ENCODE measurements at places on chromosomes 4 and X.

GRCh38 chr4:185108185-185108584 lies 34.9 kb upstream of the SLC25A4 start:
- no peak for DNase-seq

- no peak for DNase-seq
Measured at GRCh38 chr4:28879178-28879577, 1841.0 kb upstream of the PCDH7 start.

GRCh38 chr4:124526331-124526730 lies 186.2 kb downstream of the ANKRD50 start:
- no peak for DNase-seq

- no peak for DNase-seq
Measured at GRCh38 chr4:3401436-3402171, 40.2 kb upstream of the HGFAC start.

GRCh38 chrX:39459952-39460351 lies 637.8 kb downstream of the BCOR start:
- DNase-seq, result no peak

GRCh38 chrX:63656871-63657580 lies 128.0 kb downstream of the ARHGEF9 start:
- no peak for DNase-seq

- DNase-seq, result no peak
Measured at GRCh38 chrX:1491851-1492349, 39.2 kb upstream of the ASMTL start.

GRCh38 chrX:14065800-14066199 lies 36.1 kb upstream of the GEMIN8 start:
- DNase-seq, result no peak

- no peak for DNase-seq
Measured at GRCh38 chr4:14562901-14563300, 439.4 kb upstream of the CPEB2 start.

DNA sequence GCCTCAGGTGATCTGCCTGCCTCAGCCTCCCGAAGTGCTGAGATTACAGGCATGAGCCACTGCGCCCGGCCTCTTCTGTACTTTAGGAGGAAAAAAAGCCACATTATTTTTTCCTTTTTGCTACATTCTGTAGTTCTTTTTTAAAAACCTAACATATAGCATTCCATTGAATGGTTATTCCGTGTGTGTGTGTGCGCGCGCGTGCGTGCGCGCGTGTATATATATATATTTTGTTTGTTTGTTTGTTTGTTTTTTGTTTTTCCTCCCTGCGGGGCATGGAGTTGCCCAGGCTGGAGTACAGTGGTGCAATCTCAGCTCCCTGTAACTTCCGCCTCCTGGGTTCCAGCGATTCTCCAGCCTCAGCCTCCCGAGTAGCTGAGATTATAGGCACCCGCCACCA lies 59.5 kb downstream of the ARHGAP10 start:
- DNase-seq, result no peak

- DNase-seq, result no peak
Measured at GRCh38 chrX:18017411-18017810, 156.3 kb upstream of the RAI2 start.

GRCh38 chr4:80875642-80876041 lies 154.9 kb upstream of the BMP3 start:
- DNase-seq, result no peak

- DNase-seq, result peak; percentile 4
Measured at GRCh38 chr4:124262211-124263179, 450.0 kb downstream of the ANKRD50 start.

DNA sequence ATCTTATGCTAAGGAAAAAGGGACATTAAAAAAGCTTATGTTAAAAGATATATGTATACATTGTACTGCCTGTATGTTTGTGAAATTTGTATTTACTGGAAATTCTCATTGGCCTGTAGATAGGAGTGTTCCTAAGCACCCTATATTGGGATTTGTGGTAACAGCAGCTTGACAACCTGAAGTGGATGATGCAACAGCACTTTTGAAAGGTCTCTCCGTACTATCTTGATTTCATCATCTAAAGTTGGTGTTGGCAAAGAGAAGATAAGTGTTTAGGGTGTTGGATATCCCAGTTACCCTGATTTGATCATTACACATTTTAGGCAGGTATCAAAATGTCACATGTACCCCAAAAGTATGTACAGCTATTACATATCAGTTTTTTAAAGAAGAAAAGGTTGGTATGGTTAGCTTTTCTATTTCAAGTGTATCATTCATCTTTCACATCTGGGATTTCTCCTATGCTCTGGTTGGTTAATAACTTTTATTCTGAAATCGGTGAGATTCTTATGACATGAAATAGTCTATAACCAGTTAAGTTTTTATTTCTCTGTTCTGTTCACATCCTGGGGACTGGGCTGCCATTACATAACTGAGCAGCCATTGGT lies 10.3 kb downstream of the HADH start:
- DNase-seq, result no peak

GRCh38 chrX:13666836-13667235 lies 13.9 kb downstream of the TCEANC start:
- no peak for DNase-seq

DNA sequence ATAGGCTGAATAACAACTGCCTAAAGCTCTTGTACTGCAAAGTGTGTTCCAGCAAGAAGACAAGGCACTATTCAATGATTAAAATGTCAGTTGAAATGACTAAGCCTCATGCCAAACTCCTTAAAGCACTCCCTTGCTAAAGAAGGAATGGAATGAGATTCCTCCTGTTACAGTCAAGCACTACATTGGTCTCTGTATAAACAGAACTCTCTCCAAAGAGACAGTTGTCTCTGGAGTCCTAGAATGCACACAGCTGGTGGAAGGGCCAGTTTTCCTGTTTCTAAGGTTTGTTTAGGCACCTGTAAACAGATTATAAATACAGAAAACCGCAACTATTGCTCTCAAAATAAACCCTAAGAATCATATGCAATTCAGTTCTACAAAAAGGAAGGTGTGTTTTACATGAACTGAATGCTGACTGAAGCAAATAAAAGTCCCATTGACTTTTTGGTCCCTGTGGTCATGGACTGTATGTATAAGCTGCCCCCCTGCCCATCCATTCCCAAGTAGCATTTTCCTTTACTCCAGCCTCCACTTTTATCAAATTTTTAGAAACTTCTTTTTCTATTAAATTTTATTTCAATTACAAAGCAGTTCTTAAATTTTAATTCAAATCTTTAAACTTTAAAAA lies 47.0 kb downstream of the FAT1 start:
- no peak for DNase-seq

DNA sequence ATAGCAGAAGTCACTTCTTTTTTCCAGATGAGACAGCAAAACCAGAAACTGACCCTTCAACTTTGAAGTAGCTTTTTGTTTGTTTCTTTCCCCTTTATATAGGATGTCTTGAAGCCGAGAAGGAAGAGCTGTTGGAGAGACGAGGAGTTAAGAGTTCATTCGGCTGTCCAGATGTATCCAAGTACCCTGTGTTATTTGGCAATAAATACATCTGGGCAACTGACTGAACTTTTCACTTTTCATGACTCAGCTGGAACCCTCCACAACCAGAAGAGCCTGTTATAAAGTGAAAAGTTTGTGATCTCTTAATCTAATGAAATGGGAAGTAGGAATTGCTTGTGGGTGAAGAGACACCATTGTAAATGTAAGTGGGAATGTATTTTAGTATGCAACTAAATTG lies 131.2 kb downstream of the HTR2C start:
- no peak for DNase-seq

- no peak for DNase-seq
Measured at GRCh38 chr4:152564336-152564735, 28.4 kb upstream of the FBXW7 start.

DNA sequence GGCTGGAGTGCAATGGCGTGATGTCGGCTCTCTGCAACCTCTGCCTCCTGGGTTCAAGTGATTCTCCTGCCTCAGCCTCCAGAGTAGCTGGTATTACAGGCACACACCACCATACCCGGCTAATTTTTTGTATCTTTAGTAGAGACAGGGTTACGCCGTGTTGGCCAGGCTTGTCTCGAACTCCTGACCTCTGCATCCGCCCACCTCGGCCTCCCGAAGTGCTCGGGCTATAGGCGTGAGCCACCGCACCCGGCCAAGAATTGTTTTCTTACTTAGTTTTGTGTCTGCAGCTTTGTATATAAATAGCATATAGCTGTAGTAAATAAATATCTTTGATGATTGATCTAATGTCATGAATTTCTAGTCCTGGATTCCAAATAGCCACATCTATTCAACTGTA lies 81.1 kb downstream of the IL1RAPL1 start:
- no peak for DNase-seq

GRCh38 chr4:77196866-77197265 lies 39.9 kb downstream of the CCNG2 start:
- DNase-seq, result no peak

- DNase-seq, result no peak
Measured at GRCh38 chr4:177385576-177386277, 56.5 kb downstream of the AGA start.

GRCh38 chr4:144579411-144580030 lies 66.4 kb upstream of the HHIP start:
- no peak for DNase-seq

DNA sequence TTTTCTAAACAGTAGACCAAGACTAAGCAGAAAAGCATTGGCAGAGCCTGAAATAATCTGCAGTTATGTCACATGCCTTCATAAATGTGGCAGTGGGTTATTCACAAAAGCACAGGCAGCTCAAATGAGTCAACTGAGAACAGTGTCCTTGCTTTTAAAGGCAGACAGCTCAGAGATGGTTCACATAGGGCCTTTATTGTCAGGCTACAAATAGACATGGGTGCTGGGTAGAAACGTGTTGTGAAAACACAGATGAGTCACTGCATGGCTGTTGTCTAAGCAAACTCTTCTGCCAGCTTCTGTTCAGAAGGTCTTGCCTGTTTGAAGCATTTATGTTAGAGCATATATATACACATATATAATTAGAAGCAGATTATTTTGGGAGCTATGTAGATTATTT lies 118.0 kb downstream of the SLC4A4 start:
- no peak for DNase-seq

GRCh38 chr4:73744203-73744602 lies 3.8 kb downstream of the CXCL8 start:
- DNase-seq, result no peak

DNA sequence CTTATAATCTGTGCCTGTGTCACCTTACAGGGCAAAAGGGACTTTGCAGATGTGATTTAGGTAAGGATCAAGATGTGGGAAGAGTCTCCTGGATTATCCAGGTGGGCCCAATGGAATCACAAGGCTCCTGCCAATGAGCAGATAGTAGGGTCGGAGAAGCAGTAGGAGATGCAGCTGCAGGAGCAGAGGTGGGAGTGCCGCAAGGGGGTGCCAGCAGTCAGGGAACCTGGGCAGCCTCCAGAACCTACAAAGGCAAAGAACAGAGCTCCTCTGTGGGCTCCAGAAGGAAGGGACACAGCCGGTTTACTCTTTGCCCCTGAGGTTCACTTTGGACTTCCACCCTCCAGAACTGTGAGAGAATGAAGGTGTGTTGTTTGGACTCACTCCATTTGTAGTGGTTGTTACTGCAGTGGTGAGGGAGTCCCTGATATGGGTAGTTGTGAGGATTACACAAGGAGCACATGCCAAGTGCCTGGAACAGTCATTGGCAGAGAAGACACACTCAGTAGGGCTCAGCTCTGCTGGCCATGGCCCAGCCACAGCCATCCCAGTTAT lies 318.5 kb downstream of the EVC2 start:
- no peak for DNase-seq

GRCh38 chrX:10484683-10485247 lies 135.6 kb downstream of the MID1 start:
- DNase-seq, result no peak

GRCh38 chr4:88439161-88439760 lies 17.7 kb upstream of the HERC5 start:
- no peak for DNase-seq

DNA sequence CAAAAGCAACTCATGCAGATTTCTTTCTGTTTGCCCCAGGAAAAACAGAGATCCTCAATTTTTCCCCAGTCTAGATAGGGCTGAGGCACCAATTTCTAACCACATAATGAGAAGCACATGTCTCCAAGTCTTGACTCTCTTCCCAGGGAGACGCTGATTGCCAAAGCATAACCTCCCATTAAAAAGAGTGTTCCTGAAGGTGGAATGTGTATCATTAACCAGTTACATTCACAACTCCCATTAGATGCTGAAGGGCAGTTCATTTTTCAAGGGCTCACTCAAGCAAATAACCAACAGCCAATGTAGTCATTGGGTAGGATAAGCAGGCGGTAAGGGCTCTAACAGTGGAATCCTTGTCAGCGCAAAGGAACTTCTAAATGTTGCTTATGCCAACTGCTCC lies 27.5 kb downstream of the TMEM47 start:
- no peak for DNase-seq

GRCh38 chr4:48138936-48139335 lies 4.9 kb upstream of the TXK start:
- DNase-seq, result no peak

DNA sequence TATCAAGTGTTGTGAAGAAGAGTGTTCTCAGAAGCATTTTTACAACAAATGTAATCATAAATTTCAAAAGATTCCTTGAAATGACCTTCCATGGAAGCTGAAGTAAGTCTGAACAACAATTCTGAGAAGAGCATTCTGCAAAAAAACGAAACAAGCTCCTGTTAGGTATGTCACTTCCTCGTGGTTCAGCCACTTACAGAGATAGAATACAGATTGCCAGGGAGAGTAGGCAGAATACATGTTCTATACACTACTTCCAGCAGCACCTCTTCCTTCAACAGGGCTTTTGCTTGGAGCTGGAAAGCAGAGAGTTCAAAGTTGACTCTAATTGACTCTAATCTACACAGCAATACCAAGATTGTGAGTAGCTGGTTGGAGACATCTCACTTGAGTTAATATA lies 274.5 kb downstream of the ADGRA3 start:
- no peak for DNase-seq

DNA sequence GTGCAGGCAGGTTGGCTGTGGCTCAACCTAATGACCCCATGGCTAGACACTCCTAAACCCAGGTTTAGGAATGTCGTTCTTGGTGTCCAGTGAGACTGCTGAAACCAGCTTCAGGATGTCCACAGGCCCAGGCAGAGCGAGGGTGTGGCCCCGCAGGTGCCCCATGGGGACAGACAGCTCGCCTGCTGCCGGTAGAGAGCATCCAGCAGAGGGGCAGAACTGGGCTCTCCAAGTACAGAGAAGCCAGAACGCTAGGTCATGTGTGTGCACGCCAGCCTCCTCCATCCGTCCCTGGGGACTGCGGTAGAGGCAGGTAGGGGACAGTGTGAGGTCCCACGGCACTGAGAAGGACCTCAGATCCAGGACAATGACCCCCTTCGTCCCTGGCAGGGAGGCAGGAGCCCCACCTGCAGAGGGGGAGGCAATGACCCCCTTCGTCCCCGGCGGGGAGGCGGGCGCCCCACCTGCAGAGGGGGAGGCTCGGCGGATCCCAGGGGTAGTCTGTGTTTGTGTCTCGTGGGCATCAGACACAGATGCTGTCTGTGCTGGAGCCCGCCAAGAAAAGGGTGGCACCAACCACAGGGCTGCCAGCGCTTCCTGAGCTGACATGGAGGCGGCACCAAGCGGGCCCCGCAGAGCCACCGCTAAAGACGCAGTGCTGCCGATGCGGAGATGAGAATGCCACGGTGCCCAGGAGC lies 118.4 kb downstream of the FAM53A start:
- no peak for DNase-seq

Data from stimulated activated CD4-positive, alpha-beta T cell treated with anti-CD3 and anti-CD28 coated beads, Interleukin-1b, Interleukin-23, amount 100 ng/mL, for 24 hours (primary cell).